Islet precursor cell (in vitro differentiated cells): ENCODE measurements at places on chromosomes 3 and 15.

GRCh38 chr15:69511015-69511414 is 58.4 kb downstream of the RPLP1 start:
- no peak for DNase-seq

- no peak for DNase-seq
Observed at GRCh38 chr3:109188741-109189140, 52.2 kb downstream of the C3orf85 start.

GRCh38 chr3:138944929-138945708 is 1.8 kb downstream of the FOXL2 start:
- DNase-seq: peak; percentile 80

DNA sequence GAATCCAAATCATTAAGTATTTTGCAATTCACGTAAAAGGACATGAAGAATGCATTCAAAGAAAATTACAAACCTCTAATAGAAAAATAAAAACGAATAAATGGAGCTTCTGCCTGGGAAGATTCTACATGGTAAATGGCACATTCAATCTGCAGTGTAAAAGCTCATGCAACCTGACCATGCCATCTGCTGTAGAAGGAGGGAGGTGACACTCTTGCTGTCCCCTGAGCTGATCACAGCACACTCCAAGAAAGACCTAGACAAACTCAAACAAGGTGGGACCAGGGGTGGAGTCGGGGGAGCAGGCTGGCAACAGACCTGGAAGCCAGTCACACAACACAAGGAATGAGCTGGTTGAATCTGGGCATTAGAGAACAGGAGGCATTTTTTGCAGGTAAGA is 101.8 kb downstream of the BDH1 start:
- DNase-seq: no peak

DNA sequence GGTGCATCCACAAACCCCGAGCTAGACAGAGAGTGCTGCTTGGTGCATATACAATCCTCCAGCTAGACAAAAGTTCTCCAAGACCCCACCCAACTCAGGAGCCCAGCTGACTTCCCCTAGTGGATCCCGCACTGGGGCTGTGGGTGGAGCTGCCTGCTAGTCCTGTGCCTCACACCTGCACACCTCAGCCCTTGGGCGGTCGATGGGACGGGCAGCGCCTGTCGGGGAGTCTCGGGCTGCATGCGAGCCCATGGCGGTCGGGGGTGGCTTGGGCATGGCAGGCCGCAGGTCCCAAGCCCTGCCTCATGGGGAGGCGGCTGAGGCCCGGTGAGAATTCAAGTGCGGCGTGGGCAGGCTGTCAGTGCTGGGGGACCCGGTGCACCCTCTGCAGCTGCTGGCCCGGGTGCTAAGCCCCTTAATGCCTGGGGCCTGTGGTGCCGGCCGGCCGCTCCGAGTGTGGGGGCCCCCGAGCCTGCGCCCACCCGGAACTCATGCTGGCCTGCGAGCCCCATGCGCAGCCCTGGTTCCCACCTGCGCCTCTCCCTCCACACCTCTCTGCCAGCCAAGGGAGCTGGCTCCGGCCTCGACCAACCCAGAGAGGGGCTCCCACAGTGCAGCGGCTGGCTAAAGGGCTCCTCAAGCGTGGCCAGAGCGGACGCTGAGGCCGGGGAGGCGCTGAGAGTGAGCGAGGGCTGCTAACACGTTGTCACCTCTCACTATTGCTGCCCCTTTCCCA is 31.0 kb downstream of the ZNF589 start:
- no peak for DNase-seq

- DNase-seq: no peak
Observed at GRCh38 chr3:45646051-45646585, 43.1 kb upstream of the SACM1L start.

DNA sequence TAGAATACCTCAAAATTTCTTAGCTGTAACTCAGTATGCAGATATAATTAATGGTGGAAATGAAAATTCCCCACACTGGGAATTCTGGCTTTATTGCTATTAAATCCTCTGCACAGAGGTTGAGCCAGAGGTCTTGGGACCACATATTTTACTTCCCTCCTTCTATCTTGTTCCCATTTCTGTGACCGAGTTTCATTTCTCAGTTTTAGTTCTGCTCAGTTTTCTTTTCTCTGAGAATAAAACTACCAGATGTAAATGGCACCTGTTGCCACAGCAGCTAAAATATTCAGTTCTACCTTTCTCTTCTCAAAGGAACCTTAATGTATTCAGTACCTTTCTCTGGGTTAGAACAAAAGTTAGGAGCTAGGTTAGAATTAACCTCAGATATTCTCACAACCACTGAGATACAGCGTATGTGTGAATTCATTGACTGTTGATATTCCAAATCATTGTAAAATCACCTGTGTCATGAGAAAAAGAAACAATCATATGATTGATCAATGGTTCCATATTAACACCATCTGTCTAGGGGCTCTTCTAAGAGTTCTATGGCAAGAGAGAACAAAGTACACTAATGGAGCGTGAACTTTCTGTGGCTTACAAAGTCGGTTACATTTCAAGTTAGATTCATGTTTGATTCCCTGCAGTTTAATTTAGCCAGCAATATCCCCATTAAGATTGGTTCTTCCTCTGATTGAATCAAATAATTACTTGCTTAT is 374.1 kb downstream of the EFHB start:
- no peak for DNase-seq

DNA sequence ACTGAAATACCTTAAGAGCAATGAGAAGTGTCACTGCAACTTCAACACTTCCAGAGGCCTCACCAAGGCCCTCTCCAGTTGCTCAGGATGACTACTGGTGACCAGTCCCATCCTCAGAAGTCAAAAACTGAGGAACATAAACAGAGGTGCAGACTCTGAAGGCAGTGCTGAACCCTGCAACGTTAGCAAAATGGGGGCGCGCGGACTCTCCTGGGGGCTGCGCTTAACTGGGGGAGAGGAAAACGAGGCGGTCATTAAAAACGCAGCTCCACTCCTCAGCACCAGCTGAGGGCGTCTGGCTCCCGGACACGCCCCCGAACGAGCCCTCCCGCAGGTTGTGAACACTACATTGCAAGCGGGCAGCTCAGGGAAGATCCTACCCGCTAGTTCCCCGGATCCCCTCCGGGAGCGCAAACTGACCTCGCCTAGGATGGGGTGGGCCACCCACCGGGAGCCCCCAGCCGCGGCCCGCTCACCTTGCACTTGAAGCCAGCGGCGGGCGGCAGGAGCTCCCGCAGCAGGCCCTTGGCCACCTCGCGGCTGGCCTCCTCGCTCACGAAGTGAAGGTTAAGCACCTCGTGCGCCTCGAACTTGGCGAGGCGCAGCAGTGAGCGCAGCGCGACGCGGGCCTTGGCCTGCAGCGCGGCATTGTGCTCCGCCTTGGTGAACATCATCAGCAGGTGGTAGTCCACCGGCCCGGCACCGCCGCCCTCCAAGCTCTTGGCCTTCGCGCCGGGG is 711 bp downstream of the XXYLT1 start:
- DNase-seq: peak; percentile 83

DNA sequence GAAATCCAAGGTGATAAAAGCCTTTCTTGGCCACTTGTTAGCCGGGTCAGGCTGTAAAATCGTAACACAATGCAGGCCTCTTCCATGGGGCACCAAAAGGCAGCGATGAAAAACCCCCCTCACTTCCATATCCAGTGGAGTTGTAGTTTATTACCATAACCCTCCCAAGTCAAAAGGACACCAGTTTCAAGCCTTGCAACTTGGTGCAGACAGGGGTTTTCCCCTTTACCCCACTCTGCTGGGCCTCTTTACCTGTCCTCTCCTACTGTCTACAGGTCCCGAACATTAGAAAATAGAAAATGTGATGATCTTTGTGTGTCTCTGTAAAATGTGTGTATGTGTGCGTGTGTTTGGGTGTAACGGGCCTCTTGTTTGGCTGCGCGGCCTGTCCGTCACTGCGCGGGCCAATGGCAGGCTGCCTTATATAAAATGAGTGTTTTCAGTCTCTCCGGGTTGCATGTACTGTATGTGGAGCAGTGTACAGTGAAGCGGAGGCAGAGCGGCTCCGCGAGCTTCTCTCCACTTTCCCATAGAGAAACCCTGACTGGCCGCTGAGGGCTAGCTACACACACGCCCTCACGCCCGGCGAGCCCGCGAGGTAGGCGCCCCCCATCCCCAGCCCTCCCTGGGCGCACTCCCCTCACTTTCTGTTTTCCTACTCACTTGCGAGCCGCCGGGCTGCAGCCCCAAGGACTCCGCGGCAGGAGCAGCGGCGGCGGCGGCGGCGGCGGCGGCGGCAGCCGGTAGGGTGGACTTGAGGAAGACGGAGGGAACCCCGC is at the start of gene BBX:
BBX (plus strand) TSS at position 453 of the 779 bp plus-strand sequence. CDS start 187,499 bp downstream, outside the sequence.
- peak; percentile 97 for DNase-seq

- DNase-seq: no peak
Observed at GRCh38 chr3:76726034-76726433, 313.9 kb upstream of the ROBO2 start.

DNA sequence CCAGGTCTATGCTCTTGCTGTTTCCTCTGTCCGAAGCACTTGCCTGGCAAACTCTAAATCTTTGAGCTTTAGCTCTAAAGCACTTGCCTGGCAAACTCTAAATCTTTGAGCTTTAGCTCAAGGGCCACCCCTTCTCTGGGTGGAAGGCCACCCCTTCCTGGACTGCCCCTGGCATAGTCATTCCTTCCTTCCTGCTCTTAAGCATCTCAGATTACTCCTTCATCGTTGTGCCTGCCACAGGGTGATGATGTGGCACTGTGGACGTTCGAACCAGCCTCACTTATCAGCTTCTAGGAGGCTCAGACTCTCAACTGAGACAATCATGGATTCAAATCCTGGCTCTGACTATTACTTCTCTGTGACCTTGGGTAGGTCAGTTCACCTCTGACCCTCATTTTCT is 10.5 kb upstream of the CRABP1 start:
- DNase-seq: no peak

- no peak for DNase-seq
Observed at GRCh38 chr15:32099097-32099785, 68.9 kb downstream of the CHRNA7 start.

DNA sequence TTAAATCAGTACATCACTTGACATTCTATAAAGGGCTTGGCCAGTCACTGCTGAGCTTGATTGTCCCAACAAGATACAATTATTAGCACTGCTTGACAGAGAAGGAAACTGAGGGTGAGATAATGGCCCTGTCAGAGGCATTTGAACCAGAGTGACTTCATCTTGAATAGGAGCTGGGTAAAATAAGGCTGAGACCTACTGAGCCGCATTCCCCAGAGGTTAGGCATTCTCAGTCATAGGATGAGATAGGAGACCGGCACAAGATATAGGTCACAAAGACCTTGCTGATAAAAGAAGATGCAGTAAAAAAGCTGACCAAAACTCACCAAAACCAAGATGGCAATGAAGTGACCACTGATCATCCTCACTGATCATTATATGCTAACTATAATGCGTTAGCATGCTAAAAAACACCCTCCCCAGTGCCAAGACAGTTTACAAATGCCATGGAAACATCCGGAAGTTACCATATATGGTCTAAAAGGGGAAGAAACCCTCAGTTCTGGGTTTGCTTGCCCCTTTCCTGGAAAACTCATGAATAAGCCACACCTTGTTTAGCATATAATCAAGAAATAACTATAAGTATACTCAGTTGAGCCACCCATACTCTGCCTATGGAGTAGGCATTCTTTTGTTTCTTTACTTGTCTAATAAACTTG is 239.1 kb upstream of the SETMAR start:
- no peak for DNase-seq

DNA sequence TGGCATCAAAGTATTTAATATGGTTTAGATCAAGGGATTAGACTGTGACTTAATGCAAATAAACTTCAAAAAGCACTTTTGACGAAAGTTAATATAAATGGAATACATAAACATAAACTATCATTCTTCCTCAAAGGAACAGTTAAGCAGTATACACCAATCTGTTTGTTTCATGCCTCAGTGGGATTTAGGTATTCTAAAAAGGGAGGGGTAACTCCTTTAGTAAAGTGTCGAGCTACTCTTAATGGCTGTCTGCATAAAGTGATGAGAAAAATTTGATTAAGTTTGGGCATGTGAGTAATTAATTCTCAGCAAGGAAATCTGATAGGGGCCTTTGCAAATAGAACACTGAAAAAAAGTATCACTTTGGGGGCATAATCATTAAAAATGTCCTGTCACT is 176.9 kb downstream of the FRMD5 start:
- no peak for DNase-seq

- no peak for DNase-seq
Observed at GRCh38 chr3:22988566-22988965, 214.6 kb upstream of the UBE2E2 start.
